Activated CD8-positive, alpha-beta memory T cell treated with anti-CD3 and anti-CD28 coated beads, Interleukin-2, amount 10 ng/mL, durations not matched to agents 7 days and 5 days (primary cell): ENCODE measurements at places on chromosomes 11 and 22.

DNA sequence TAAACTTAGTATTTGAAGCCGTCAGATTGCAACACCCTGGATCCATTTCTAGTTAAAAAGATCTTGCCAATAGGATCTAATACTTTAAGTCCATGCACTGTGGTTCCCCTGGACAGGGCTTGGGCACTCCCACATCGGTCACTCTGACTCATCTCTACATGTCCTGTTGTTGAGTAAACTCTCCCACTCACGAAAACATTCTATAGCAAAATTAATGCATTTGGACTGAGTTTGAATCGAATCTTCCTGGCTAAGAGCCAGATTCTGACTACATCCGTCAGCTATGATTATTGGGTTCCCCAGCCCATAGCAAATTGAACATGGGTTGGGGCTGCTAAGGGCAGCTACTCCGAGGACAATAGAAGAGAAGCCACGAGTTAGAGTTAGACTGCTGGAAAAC, 182.1 kb upstream of the SORL1-AS1 start:
- no peak for DNase-seq

DNA sequence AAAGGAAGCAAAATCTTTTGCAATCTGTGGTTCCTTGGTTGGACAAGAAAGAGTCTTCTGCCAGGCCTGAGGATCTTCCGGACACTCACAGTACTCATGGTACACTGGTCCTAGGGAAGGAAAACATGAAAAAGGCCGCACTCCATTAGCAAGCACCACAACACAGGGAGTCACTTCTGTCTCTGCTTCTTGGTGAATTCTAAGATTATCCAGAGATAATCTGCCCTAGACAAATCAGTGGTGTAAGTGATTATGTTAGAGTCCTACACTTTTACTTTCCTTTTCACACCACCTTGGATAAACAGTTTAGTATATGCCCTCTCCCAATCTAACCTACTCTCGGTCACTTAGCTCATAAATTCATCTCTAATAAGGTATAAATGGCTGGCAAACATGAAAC, 11.9 kb downstream of the POGLUT3 start:
- no peak for DNase-seq

DNA sequence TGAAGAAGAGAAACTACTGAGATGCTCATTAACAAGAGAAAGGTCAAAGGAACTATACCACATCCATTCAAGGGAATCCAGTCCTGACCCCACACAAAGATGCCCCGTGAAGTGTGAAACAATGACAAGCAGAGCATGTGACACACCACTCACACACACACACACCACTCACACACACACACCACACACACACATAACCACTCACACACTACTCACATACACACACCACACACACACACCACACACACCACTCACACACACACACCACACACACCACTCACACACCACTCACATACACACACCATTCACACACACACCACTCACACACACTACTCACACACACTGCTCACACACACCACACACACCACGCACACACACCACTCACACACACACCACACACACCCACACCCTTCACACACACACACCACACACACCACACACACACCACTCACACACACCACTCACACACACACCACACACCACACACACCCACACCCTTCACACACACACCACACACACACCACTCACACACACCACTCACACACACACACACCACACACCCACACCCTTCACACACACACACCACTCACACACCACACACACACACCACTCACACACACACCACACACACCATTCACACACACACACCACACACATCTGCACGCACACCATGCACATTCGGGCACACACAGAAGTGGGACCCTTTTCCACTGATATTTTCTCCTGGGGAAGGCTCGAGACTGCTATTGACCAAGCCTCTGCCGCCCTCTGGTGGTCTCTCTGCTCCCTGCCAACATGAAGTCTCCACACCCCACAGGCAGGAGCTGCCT, 32.0 kb upstream of the COMT start:
- DNase-seq, result peak; percentile 88

GRCh38 chr11:73931039-73931645, 19.7 kb upstream of the DNAJB13 start:
- DNase-seq, result no peak

DNA sequence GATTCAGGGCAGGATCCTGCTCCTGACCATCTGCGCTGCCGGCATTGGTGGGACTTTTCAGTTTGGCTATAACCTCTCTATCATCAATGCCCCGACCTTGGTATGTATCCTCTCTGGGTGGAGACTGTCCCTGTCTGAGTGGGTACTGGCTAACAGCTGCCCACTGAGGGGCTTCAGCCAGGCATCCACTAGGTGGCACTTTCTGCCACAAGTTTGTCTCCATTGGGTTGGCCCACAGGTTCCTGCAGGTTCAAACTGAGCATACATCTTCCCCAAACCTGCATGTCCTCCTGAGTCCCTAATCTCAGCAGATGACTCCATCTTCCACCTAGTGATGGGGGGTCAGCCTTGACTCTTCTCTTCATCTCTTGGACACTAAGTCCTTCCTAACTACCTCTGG, 4.4 kb downstream of the SLC2A11 start:
- DNase-seq, result peak; percentile 74

DNA sequence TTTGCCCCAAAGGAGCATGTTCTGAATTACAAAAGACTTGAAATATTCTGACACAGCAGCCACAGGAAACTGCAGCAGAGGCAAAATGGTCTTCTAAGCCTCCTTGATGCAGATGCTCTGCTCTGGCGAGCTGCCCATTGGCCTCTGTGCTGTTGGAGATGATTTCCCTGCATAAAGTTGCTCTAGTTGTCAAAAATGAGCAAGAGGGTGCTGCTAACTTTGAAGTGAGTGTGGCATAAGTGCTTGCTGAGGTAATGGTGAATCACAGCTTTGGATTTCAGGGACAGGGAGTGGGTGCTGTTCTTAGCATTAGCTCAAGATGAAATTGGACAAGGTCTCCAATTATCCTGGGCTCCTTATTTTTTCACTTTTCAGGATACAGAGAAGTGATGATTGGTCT, 435.4 kb downstream of the TMEM135 start:
- DNase-seq, result no peak

GRCh38 chr11:119092880-119093842, 8.5 kb downstream of the HMBS start:
- DNase-seq, result no peak

GRCh38 chr11:746289-747157, 741 bp upstream of the TALDO1 start:
- DNase-seq, result peak; percentile 66

DNA sequence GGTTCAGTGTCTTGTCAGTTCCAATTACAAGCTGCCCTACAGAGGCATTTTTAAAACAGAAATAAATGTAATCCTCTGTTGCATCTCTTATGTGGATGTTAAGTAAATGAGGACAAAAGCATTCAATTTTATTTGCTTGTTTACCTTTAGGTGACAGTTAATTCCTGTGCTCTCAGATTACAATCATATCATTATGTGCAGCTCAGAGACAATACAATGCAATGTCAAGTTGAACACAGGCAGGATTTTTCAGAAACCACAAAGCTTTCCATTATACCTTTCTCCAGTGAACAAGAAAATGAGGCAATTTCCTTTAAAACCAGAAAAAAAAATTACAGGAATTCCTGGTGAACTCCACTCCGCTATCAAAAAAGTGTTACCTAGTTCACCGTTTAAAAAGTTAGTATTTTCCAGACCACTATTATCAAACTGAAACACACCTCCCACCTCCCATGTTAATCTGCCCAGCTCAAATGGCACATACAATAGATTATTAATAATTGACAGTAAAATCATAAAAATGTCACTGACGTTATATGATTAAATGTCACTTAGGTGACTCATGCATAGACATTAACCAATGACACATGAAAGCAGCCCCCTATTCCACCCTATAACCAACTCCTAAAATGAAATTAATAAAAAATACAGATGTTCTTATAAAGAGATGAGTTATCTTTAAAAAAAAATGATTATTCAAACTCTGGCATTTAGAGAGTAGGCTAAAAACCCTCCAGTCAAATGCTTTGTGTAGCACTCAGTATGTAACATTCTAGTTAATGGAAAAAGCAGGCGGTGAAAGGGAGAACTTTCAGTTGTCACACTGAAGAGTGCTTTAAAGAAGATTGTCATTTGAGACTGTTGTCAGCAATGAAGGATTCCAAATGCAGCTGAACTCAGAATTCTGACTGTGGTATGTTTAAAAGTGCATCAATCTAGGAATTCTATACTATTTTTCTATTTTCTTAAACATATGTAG, 98.6 kb downstream of the MUC15 start:
- DNase-seq, result no peak

DNA sequence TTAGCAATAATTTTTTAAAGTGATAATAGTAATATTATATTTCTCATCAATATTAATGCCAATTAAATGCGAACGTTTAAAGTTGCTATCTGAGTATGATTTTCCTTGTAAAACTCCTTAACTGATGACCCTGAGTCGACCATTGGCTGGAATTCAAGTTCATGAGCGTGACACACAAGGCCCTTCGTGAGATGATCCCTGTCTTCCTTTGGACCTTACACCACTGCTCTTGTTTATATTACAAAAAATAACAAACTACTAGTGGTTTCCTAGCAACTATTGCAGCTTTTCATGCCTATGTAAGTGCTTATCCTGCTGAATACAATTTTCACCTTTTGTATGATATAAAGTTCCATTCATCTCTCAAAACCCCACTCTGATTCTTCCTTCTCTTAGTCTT, 752.9 kb downstream of the CNTN5 start:
- DNase-seq, result no peak

DNA sequence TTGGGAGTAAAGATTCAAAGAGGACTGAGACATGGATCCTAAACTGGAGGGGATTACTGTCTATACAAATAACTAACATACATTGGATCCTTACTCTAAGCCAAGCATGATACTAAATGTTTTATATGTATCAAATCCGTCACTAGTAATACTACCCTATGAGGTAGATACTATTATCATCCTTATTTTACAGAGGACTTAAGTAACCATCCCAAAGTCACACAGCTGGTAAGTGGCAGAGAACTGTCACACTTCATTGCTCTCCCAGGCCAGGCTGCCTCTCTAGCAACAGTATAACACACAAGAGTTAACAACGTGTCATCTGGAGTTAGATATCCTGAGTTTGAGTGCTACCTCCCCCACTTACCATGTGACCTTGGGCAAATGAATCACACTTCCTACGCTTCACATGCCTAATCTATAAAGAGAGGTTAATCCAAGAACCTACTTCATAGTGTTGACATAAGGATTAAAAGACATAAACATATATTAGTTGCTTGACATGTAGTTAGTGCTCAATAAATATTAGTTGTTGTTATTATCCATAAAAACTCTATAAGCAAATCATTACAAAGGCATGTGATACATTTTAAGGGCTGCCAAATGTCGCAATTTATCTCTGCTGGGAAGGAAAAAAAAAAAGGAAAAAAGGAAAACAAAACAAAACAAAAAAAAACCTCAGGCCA, 33.8 kb upstream of the SPON1 start:
- no peak for DNase-seq

- DNase-seq, result no peak
These were observed 22.8 kb downstream of the INCENP start for GRCh38 chr11:62146476-62147200.

DNA sequence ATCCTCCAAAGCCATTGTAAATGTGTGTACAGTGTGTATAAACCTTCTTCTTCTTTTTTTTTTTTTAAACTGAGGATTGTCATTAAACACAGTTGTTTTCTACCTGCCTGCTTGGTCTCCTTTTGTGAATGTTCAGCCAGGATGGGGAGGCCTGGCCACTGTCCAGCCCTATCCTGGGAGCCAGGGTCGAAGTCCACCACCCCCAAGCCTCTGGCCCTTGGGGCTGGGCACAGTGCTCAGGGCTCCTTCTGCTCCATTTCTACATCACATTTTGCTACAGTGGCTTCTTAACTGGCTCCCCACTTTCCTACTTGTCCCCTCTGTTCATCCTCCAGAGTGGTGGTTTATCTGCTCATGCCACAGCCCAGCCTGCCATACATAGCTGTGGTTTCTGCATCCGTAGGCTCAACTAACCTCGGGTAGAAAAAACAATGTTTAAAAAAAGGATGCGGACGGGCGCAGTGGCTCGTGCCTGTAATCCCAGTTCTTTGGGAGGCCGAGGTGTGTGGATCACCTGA, 2.5 kb upstream of the SMARCB1 start:
- DNase-seq, result peak; percentile 61

DNA sequence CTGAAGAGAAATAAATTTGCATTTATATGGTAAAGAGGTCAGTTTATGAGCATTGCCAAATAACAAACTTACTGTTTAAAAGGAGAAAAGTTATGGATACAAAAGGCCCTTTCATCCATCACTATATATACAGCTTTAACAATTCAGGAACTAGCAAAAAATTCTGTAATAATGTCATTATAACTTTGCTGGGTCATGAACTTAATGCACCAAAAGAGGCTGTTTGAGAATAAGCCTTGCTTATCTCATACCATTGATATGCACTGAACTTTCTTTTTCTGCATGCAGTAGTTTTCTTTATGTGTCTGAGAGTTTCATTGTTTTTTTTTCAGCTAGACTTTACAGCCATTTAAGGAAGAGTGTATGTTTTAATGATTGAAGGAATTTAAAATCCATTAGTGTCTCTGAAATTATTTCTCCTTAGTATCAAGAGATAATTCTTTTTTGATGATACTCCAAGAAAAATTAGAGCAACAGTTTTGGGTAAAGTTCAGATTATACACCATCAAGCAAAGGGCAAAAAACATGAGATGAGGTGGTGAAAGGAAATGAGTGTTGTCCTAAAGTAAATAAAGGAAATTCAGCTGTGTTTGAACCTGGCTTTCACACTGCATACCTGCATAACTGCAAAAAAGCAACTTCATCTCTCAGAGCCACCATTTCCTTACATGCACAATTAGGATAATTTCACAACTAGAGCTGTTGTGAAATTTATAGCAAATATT, 188.2 kb upstream of the ANO3 start:
- DNase-seq, result no peak

DNA sequence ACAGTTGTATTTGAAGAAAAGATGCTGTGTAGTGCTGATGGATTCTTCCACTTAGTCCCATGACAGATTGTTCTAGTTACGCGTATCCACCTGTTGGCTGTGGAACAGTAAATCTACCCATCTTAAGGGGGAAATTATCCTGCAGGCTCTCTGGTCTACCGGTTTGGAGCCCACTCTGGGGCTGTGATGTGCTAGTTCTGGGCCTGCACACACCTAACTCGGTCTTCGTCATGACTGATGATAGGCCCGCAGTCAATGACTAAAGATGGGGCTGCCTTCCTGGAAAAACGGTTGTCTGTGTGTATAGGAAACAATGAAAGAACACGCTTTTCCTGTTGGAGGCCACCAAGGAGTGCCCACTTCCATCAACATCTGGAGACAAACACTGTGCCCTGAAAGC, 6.2 kb upstream of the RBM4B start:
- no peak for DNase-seq

GRCh38 chr11:45216031-45216430, 69.6 kb downstream of the PRDM11 start:
- DNase-seq, result no peak

- no peak for DNase-seq
These were observed 40.9 kb downstream of the SERPINH1 start for GRCh38 chr11:75602951-75603350.

DNA sequence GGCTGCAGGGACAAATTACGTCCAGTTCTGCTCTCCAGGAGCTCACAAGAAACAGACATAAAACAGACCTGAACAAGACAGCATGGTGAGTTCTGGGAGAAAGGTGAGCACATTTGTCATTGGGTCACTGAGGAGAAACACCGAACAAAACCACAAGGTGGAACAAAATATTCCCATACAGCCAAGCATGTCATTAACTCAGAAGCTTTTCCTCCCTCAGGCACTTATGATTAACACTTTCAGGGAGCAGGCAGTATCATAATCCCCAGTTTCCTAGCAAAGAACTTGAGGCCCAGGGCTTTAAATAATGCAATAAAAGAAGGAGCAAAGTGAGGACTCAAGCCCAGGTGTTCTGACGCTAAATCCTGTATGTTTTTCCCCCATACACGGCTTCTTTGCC, 43.0 kb downstream of the P4HA3 start:
- DNase-seq, result no peak
